ENCODE measurements at places on chromosomes 13 and 19.

DNA sequence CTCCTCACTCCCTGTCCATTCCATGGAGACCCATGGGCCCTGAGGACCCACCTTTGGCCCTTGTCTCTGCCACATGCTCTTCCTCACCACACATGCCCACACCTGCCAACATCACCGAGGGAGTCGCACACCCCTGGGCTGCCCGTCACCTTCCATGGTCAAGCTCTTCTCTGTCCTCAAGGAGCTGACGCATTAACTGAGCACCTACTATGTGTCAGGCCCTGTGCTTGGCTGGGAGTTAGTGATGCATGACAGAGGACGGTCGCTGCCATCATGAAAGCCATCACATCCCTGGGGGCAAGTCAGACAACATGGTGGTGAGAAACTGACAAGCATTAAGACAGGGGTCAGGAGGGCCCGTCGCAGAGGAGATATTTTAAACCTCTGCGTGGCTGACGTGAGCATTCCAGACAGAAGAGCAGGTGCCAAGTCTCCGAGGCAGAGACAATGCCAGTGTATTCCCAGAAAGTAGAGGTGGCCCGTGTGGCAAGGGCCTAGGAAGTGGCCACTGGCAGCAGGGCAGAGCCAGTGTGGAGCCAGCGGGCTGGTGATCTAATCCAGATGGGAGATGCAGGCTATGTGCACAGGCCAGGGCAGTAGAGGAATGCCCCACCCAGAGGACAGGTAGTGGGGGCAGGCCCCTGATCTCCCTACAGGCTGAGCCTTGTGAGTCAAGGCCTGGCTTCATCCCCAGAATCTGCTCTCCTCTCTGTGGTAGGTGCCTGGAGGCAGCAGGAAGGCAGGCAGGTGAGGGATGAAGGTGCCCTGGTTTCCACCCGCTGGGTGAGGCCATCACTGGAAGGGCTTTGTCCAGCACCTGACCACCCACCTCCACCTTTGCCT, 21.2 kb downstream of the ELAVL1 start:
- no peak for DNase-seq

DNA sequence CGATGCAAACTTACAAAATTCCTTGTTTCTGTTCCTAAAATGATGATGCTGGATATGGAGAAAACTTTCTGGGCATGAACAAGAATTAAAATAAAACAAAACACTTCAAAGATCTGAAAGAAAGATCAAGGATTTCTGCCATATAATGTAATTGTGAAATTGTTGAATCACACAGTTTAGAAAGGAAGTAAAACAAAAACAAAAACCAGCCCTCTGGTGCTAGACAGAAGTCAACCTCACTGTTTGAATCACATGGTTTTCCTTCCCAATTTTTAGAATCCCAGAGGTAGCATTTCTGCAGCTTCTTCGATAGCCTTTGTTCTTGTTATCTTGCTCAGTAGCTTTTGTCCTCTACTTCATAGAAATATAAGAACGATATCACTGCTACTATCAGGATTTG, 118.2 kb upstream of the ARGLU1 start:
- no peak for DNase-seq

DNA sequence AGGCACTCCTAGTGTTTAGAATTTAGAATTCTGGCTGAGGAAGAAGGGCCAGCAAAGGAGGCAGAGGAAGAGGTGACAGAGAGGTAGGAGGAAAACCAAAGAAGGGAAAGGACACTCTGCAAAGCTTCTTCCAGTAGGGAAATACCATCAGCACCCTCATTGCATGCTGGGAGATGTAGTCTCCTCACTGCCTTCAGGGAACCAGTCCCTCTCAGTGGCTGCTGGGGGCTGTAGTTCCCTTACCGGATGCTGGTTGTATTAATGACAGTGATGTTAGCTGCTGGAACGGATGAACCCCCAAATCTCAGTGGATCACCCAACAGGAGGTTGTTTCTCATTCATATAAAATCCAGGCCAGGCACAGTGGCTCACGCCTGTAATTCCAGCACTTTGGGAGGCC, 10.1 kb downstream of the GRIN2D start:
- DNase-seq, result peak; percentile 47

DNA sequence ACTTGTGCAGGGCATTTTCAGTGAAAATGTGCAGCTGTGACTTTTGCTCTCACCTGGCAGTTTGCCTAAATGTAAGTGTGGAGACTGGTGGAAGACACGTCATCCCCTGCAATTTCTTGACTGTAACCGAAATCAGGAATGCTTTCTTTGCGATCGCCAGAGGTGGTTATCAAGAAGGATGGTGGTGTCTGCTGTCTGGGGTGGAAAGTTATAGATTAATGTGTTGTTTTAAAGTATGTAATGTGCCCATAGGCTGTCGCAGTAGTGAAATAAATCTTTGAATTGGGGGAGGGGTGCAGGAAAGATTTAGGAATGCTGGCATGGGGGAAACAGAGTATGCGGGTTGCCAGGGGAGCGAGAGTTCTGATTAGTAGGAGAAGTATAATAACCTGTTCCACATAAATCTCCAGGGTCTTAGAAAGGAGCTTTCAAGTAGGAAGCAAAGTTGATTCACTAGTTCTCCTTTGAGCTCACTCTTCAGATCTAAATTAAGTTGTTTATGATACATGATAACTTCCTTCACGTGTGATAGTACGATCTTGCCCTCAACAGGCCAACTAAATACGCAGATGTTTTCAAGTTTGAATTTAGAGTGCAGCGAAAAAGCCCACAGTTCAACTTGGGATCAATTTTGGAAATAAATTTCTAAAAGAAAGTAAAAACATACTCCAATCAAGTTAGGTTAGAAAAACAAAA, 1520.0 kb upstream of the SLC10A2 start:
- DNase-seq, result no peak

DNA sequence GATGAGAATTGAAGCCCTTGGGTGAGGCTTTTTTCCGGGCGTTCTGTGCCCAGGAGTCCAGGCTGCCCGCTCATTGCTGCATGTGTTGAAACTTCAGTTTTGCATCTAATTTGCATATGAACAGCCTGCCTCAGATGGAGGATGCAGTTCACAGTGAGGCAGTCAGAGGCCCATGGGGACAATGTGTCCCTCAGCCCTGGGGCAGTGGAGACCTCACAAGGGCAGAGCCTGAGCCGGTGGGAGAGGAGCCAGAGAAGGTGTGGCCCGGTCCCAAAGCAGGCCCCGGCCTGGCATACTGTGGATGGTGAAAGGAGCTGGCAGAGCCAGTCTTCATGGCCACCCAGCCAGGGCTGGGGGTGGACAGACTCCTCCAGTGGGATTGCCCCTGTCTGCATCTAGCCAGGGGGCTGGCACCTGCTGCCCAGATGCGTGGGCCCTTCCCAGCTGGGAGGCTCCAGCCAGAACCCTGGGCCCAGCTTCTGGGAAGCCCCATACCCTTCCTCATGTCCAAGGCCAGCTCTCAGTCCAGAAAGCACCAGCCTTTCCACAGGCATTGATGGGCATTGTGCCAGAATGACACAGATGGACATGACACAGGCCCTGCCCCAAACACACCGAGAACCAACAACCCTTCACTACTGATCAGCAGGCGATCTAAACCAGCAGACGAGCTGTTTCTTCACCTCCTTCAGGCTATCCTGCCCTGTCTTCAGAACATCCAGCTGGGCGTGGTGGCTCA, 32.9 kb upstream of the KCTD15 start:
- no peak for DNase-seq

DNA sequence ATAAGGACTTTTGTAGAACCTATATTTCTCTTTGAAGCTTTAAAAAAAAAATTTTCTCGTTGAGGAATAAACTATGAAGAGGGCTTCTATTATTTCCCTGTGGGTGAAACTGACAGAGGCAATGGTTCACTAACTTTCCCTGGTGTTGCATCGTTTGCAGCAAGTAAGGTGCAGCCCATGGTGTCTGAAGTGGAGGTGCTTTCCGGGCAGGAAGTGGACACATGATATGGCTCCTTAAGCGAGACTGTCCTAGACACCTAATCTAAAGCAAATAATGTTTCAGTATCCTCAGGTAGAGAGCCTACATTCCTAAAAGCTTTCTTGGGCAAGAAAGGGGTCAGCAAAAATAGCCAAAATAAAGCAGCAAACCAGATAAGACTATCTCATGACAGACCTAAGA, 437.6 kb upstream of the ARGLU1 start:
- DNase-seq, result no peak

DNA sequence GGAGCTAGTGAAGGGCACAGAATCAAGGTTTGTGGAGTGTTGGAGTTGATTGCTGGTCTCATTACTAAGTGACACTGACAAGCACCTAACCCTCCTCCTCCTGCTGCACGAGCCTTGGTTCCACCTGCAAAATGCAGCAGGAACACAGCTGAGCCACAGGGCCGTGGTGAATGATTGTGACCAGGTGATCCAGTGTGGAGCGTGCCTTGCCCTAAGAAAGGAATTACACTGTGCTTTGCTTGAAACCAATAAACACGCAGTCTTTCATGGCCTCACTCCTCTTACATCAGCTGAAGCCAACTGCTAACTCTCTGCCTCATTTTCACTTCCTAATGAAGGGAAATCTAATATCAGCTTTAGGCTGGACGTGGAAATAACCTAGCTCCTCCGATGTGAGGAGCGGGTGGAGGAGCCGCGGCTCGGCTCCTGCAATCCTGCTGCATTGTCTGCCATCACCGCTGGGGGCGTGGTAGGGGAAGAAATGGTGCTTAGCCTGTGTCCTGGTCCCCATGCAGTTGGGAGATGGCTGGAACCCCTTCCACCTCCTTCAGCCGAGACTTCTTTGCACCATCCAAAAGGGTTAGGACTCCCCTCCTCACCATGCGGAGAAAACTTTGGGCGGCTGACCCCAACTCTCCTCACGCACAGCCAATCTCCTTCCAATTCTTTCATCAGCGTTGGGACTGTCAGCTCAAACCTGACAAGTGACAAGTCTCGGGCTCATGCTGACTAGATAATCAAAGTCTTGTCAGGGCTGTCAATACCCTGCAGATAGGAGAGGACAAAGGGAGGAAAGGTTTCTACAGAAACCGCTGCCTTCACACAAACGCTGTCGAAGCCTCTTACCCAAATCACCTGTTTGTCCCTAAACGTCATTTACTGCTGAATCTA, 427.9 kb downstream of the ZNF536 start:
- peak; percentile 3 for DNase-seq

DNA sequence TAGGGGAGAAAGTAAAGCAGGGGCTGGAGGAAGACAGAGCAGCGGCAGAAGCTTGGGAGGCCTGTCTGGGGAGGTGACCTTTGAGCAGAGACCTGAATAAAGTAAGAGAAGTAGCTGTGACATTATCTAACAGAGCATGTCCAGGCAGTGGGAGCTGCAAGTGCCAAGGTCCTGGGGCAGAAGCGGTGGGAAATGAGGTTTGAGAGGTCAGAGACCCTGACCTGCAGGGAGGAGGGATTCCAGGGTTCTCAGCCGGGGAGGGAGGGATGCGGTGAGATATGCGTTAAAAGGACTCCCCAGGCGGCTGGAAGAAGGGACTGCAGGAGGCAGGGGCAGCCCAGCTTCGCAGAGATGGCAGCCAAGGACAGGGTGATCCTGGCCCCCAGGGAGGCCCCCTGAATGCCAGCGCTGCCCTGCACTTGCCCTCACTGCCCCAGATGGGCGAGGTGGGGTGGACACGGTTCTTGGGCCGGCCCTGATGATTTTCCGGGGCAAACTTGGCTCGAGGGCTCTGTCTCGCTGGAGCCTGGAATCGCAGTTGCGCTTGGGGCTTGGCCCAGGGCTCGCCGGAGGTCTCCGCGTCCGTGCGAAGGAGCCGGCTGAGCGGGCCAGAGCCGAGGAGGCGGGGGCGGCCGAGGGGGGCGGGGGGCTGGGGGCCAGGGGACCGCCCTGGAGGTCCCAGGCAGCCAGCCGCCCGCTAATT, 3.2 kb downstream of the CRLF1 start:
- no peak for DNase-seq

DNA sequence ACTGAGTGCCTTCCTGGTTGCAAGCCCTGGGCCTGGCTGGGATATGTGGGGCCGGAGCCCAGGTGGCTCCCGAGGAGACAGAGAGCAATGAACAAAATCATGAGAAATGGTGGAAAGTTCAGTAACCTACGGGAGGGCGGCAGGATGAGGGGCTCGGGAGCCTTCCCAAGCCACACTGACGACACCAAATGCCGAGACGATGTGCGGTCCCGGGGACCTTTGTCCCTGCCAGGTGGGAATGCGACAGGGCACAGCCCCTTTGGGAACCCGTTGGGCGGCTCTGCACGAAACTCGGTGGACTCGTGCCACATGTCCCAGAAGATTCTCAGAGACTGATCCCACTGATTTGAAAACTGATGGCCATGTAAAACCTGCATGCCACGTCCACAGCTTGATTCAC, 11.7 kb upstream of the ZNF14 start:
- no peak for DNase-seq

GRCh38 chr13:85108356-85108755, 690.9 kb downstream of the SLITRK6 start:
- no peak for DNase-seq

DNA sequence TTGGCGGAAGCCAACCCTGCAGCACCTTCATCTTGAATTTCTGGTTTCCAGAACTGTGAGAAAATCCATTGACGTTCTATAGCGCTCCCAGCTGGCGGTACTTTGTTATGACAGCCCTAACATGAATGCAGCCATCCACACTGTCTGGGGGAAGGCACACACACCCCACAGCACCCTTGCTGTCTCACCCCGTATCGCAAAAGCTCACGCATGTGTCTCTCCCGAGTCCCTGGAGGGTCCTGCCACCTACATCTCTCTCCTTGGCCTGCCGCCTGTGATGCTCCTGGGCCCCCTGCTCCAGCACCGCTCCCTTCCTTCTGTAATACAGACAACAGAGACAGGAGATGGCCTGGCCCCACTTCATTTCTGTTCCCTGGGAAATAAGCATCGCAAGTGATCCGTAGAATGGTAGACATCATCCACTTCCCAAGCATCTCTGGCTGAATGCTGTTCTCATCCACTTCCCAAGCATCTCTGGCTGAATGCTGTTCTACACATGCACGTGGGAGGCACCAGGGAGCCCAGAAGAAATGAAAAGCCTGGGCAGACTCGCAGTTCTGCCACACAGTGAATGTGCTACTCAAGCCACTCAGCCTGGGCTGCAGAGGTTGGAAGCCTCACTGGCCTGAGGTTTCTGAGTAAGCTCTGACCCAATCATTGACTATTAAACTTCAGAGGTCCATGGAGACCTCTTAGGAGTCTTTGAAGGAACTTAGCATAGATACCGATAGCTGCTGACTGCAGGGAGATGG, 29.6 kb downstream of the EPN1 start:
- no peak for DNase-seq

DNA sequence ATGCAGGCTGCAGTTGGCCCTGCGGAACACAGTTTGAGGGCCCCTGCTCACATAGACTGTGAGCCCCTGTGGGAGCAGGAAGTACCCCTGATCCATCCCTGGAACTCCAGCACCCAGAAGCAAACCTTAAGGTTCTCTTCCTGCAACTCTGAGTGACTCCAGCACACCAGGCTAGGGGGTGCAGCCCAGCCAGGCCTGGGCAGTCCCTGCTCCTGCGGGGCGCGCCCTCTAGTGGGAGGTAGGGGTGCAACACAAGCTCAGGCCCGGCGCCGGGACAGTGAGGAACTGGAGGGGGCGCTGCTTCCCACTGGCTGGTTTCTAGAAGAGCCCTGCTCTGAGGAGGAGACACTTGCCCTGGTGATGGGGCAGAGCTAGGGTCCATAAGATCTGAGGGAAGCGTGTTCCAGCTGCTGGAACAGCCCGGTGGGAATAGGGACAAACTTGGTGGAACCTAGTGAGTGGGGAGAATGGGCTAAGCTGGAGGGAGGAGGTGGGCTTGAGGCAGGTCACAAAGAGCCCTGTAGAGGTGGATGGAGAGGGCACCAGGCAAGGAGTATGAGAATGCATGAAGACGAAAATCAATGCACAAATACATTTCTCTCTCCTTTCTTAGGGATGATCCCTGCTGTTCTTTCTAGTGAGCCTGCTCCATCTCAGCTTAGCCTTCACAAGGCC, 5.0 kb downstream of the ZSCAN5A start:
- DNase-seq, result peak; percentile 24
